OCI-LY7 (cell line): ENCODE measurements at places on chromosomes 13 and 19. TPM values are rescaled to one million over a fixed set of nuclear protein-coding genes. Genes with fewer than 3 reads are reported as not detected.

SLC15A1 gene
- total RNA-seq, result not detected in 2 replicates

ZNF581 gene
- total RNA-seq, result 39.7 and 41.8 TPM in 2 replicates

FCGBP gene
- total RNA-seq, result 1.1 and 1.7 TPM in 2 replicates

ZNF431 gene
- total RNA-seq, result 27.0 and 34.5 TPM in 2 replicates

LRRC4B gene
- total RNA-seq, result 0.29 TPM in 1 of 2 replicates, not detected in the other

RNF17 gene
- not detected in 2 replicates for total RNA-seq

JAK3 gene
- 24.4 and 25.3 TPM in 2 replicates for total RNA-seq

CRB3 gene
- 2.3 and 2.9 TPM in 2 replicates for total RNA-seq

ZNF90 gene
- 27.0 and 27.6 TPM in 2 replicates for total RNA-seq

PSG2 gene
- total RNA-seq, result not detected in 2 replicates

C3 gene
- total RNA-seq, result 0.74 TPM in 1 of 2 replicates, not detected in the other

UBE2L5 gene
- total RNA-seq, result 1.00 and 1.8 TPM in 2 replicates

CCDC194 gene
- total RNA-seq, result 8.5 and 8.8 TPM in 2 replicates

KCNC3 gene
- 21.7 and 23.4 TPM in 2 replicates for total RNA-seq

MIR17HG gene
- 199 and 229 TPM in 2 replicates for total RNA-seq

NLRP7 gene
- 5.6 and 8.8 TPM in 2 replicates for total RNA-seq

DNA sequence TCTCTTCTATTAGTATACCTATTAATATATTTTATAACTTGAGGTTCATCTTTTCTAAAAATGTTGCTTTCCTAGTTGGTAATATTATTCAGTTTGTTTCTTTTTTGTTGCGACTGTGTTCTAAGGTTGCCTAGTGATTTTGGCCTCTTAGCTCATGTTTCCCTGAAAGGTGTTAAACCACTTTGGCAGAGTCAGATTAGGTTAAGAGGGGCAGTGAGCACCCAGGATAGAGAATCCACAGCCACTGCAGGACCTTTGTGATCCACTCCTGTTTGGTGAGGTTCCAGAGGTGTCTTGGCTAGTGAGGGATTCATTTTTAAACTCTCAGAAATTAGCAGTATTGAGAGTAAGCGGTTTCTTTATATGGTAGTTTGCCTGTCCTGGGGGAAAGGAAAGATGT is 14.9 kb upstream of the GPR18 start:
- no peak for DNase-seq

DNA sequence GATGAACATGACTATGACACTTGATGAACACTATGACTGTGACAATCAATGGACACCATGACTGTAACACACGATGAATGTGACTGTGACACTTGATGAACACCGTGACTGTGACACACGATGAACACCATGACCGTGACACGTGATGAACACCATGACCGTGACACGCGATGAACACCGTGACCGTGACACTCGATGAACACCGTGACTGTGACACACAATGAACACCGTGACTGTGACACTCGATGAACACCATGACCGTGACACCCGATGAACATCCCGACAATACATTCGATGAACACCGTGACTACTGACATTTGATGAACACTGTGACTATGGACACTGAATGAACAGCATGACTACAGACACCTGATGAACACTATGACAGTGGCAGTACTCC is 30.9 kb downstream of the ZFR2 start:
- no peak for DNase-seq

- DNase-seq, result peak; percentile 17
These were observed 62.9 kb downstream of the DCT start for GRCh38 chr13:94416454-94417080.

DNA sequence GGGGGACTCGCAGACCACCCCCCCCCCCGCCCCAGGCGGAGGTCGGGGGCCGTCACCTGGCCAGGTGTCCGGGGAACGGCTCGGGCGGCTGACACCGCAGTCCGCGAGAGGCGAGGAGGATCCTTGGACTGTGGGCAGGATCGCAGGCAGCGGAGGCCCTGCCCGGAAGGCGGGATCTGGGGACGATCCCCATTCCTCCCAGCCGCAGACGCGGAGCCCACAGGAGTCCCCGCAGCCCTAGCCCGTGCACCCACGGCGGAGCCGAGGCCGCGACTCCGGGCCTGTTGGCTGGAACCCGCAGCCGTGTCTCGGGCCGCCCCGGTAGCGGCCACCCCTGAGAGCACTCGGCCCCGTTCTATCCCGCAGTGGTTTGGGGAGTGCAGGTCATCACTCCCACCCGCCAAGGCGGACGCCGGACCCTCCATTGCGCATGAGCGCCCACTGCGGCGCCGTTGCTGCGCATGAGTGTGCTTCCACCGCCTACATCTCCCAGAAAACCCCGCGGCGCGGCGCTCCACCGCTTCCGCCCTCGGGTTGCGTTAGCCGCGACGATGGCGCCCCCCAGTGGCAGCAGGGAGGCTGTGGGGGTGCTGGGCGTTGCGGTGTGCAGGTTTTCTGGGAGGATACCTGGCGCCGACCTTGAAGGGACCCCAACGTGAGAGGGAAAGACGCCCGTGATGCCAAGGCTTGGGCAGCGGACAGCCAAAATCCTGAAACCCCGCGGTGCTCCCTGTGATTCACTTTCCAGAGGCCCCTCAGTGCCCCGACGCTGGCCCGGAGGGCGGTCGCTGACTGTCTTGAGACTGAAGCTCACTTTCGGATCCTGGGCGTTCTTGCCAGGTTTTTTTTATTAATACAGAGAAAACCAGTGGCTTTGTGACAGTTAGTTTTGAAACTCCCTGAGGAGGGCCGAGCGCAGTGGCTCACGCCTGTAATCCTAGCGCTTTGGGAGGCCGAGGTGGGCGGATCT is 4.4 kb upstream of the ZNF329 start:
- DNase-seq, result no peak

- DNase-seq, result no peak
These were observed 147.2 kb upstream of the ZNF507 start for GRCh38 chr19:32197896-32198882.

DNA sequence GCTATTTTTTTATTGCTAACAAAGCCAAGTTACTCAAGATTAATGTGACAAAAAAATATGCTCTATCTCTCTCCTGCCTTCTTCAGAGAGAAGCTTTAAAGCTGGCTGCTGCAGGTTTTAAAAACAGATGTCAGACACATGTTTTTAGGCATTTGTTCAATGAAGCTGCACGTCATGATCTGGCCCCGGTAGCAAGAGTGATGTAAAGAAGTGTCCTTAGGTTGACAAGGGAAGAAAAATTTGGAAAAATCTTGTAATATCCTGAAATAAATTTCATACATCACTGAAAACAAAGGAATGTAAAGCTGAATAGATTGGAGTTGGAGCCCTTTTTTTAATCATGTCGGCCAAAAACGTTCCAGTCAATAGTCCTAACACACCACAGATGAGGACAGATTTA is 531.4 kb upstream of the NBEA start:
- no peak for DNase-seq

- no peak for DNase-seq
These were observed 1528.0 kb downstream of the SLITRK5 start for GRCh38 chr13:89199138-89199537.

DNA sequence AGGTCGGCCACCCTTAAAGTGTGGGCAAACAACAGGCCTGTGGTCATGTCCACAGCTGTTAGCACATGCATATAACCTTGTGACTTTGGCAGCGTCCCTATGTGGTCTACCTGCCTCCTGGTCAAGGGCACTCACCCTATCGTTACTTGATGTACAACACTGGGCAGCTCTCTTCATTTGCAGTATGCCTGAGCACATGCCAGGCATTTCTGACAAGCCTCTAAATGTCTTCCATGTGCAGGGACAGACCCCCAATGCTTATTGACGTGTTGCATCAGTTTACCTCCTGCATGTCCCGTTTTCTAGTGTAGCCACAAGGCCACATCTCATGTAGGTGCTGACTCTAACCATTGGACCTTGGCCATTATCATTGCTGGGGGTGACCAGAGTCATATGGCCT is 731.7 kb upstream of the MIR17HG start:
- DNase-seq, result no peak

- no peak for DNase-seq
These were observed 369.2 kb downstream of the GPC5 start for GRCh38 chr13:91767651-91768050.

GRCh38 chr13:84430446-84430845 is 548.2 kb upstream of the SLITRK1 start:
- DNase-seq, result no peak

GRCh38 chr13:21033856-21034602 is 27.4 kb downstream of the LATS2 start:
- no peak for DNase-seq

DNA sequence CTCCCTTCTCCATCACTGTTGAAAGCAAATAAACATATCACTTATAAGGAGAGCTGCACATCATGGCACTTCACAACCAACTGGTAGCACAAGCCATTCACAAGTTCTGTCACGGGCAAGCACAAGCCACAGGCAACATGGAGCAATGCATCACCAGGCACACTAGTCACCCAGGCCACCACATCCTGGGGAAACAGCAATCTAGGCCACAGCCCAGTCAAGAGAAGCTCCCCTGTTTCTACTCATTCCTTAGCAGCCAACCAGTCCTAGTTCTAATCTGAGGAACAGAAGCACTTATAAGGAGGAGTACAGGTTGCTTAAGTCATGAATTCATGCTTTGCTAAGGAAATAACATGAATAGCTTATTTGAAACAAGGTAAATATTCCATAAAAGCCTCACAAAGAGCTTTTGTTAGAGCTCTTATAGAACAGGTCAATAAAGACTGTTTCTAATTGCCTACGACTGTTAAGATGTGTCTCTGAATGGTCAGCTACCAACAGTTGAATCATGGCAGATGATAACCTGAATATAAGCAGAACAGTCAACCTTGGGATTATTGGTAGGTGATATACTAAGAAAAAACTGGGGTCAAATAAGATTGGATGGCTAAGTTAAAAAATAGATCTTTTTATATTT is 169.0 kb downstream of the TBC1D4 start:
- no peak for DNase-seq

GRCh38 chr13:47705185-47705584 is 295.9 kb downstream of the SUCLA2 start:
- no peak for DNase-seq

DNA sequence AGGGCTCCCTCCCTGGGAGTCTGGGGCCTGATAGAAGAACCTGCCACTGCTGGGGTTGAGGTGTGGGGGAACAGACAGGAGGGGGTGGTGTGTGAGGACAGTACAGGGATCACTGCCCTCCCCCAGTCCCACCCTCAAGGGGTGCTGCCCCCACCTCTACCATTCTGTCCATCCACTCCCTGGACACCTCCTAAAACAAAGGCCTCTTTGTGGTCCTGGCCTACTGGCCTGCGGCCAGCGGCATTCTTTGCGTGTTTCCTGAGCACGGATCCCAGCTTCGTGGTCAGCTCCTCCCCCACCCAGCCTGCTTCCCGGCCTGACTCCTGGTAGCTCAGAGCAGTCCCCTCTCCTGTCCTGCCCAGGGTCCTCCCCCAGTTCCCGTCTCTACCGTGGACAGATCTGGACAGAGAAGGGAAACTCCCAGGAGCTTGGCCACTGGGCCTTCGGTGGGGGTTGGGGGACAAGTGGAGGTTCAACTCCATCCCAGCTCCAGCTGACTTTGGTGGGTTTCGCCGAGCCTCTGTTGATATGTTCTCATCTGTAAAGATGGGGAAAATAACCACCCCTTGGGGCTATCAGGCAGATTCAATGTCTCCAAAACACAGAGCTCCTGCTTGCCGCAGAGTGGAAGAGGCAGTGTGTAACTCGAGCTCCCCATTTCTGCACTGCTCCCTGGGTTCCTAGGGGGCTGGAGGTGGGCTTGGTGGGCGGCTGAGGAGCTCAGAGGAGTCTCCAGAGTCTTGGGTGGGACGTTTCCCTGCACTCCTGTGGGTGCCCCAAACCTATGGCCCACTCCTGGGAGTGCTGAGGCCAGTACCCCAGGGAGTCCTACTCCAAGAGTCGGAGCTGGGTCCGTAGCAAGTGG is 48.7 kb downstream of the LYL1 start:
- DNase-seq, result no peak

GRCh38 chr13:112776971-112777370 is 87.1 kb downstream of the ATP11A start:
- DNase-seq, result no peak

DNA sequence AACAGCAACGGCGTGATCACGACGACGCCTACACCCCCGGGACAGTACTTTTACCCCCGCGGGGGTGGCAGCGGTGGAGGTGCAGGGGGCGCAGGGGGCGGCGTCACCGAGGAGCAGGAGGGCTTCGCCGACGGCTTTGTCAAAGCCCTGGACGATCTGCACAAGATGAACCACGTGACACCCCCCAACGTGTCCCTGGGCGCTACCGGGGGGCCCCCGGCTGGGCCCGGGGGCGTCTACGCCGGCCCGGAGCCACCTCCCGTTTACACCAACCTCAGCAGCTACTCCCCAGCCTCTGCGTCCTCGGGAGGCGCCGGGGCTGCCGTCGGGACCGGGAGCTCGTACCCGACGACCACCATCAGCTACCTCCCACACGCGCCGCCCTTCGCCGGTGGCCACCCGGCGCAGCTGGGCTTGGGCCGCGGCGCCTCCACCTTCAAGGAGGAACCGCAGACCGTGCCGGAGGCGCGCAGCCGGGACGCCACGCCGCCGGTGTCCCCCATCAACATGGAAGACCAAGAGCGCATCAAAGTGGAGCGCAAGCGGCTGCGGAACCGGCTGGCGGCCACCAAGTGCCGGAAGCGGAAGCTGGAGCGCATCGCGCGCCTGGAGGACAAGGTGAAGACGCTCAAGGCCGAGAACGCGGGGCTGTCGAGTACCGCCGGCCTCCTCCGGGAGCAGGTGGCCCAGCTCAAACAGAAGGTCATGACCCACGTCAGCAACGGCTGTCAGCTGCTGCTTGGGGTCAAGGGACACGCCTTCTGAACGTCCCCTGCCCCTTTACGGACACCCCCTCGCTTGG is 966 bp downstream of the JUNB start:
- DNase-seq, result peak; percentile 91

DNA sequence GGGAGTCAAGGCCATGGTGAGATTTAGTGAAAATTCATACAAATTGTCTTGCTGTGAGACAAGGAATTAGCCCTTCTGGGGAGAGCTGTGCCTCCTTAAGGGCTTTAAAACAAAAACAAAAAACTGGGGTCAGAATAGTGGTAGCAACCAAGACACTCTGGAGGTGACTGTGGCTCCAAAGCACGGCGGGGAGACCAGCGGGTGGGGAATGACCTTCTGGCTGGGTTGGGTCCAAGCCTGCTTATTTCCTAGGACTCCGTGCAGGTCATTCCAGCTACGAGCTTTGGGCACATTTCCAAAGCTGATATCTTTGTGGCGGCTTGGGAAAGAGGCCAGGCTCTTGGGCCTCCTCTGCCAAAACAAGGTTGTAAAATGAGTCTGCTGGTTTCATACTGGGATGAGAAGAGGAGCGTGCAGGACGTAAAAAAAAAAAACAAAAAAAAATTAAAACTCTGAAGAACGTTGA is 348.3 kb downstream of the UQCRFS1 start:
- no peak for DNase-seq

- DNase-seq, result no peak
These were observed 10.0 kb upstream of the CEBPG start for GRCh38 chr19:33363476-33363875.
